ENCODE measurements at places on chromosomes 2 and 18.

GRCh38 chr2:188295067-188295685 lies 3.5 kb downstream of the GULP1 start:
- DNase-seq, result no peak

DNA sequence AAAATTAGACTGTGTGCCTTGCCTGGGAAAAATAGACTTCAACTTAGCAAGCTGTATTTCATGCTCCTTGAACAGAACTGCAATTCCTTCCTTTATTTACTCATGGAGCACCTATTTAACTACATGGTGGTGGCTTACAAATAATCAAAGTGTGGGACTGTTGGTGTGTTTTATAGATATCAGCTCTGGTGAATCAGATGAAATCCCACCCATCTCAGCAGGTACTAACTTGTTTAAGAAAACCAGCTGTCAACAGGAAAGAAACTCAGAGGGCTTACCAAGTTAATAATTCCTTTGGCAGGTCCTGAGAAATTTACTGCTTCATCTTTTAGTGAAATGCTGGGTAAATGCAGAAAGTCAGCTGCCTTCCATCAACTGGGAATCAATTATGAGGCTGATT lies 830.6 kb downstream of the SLC4A3 start:
- no peak for DNase-seq

DNA sequence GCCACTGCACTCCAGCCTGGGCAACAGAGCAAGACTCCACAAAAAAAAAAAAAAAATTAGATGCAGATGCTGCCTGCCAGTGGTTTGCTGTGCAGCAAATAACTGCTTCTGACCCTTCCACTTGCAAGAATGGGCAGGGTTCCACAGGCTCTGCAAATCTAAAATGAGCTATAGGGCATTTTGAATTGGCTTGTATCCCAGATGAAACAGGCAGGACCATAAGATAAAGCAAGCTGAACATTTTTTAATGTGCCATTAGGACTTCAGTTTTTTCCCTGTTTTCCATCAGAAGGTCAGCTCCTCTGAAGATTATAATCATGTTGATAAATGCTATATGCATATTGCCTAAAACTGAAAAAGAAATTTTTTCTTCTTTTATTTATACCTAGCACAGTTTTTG lies 15.7 kb upstream of the FZD7 start:
- no peak for DNase-seq

DNA sequence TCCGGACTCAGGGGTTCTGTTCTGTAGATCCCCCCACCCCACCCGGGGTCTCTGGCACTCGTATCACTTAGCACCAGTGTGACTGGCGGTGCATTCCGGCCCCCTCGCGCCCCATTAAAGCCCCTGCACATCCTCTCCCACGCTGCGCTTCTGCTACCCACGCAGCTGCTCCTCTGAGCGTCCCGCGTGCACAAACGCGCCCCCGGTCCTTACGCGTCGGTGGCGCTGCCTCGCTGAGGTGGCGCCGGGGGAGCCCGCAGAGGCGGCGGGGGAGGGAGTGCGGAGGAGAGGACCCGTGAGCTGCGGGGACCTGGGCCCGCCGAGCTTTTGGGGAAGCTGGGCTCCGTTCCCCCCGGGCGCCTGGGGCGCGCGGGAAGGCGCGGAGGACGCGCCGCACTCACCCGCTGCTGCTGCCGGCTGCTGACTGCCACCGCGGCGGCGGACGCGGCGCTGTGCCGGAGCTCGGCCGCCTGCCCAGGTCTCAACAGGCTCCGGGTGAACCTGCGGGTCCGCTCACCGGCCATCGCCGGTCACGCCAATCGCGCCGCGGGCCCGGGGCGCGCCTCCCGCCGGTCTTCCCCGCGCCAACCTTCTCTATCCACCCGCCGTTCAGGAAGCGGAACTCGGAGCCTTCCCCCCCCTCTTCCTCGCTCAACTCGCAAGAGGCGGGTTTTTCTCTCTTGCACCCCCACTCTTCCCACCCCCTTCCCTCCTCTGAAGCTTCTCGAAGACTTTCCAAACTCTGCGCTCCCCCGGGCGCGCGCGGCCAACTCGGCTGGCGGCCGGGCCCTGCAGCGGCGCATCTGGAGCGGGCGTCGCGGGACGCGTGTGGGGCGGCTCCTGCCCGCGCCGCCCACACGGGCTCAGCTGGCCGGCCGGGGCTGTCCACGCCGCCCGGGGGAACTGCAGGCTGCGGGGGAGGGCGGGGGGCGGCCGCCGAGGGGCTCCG lies at the start of gene DOCK10:
TSS of gene DOCK10 (minus strand) at position 618 of the 949 bp plus-strand sequence. CDS start at position 524, 94 bp downstream.
- peak; percentile 48 for DNase-seq

Measured in CD4-positive, alpha-beta T cell treated with Interleukin-1 beta for 1 hour (primary cell).